ENCODE measurements at places on chromosomes 16 and 17. TPM values are rescaled to one million over a fixed set of nuclear protein-coding genes. Genes with fewer than 3 reads are reported as not detected.

The EVPL gene
- polyA plus RNA-seq, result 0.61 TPM

- DNase-seq, result no peak
- H3K36me3 ChIP-seq, result no peaks in the 10 kb centered on the region
- no peaks in the 10 kb centered on the region for H3K27me3 ChIP-seq
- no peak overlapping the region for H3K27ac ChIP-seq
These were observed 45.2 kb downstream of the SNX29 start for GRCh38 chr16:12021578-12022253.

DNA sequence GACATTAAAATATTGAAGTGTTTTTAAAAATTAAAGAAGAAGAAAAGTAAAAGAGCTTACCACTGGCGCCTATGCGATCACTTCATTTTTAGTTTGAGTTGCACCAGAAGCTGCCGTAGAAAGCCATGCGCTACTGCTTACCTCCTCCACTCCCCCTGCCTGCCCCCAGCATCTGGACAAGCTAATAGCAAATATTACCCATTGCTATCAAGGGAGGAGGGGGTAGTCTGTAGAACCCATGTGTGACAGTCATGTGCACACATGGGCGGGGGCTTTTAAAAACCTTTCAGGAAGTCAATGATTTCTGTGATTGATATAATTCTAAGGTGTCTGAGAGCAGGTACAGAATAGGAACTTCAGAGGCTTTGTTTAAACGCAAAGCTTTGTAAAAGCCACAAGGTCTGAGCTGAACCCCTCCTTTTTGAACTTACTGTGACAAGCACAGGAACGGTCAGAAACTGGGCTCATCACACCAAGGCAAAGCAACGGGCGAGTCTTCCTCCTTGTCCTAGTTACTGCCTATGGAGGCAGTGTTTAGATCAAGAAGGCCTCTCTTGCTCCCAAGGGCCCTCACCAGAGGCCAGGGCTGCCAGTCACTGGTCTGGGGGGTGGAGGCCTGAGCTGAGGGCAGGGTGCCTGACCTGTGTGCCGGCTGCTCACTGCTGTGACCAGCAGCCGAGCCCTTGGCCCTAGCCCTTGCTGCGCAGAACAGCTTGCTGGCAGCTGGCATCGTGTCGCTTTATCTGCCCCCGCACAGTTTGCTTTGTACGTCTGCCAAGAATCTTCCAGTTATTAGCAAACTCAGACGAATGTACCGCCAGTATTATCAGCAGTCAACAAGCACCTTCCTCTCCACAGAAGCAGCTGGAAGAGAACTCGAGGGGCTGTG, 15.0 kb downstream of the GINS2 start:
- DNase-seq, result peak; percentile 95
- peak overlapping the region; percentile 66 for H3K27ac ChIP-seq
- peaks cover 25% of the 10 kb centered on the region for H3K4me1 ChIP-seq
- H3K36me3 ChIP-seq, result peaks cover 60% of the 10 kb centered on the region
- H3K27me3 ChIP-seq, result no peaks in the 10 kb centered on the region

The GRIN2C gene
- polyA plus RNA-seq, result 3.2 TPM

GRCh38 chr16:1823821-1824220, 2.8 kb downstream of the HAGH start:
- H3K4me3 ChIP-seq, result no peak overlapping the region
- H3K27ac ChIP-seq, result no peak overlapping the region
- no peaks in the 10 kb centered on the region for H3K36me3 ChIP-seq
- H3K27me3 ChIP-seq, result no peaks in the 10 kb centered on the region
- H3K4me1 ChIP-seq, result peaks cover 42% of the 10 kb centered on the region
- peak; percentile 82 for DNase-seq

- H3K27ac ChIP-seq, result no peak overlapping the region
- H3K27me3 ChIP-seq, result no peaks in the 10 kb centered on the region
- no peak overlapping the region for H3K4me3 ChIP-seq
These were observed 1062.7 kb upstream of the EEF2KMT start for GRCh38 chr16:6160303-6160702.

GRCh38 chr17:17102176-17102575, 59.9 kb downstream of the MPRIP start:
- no peak overlapping the region for H3K4me3 ChIP-seq
- peaks cover 6% of the 10 kb centered on the region for H3K4me1 ChIP-seq
- H3K27me3 ChIP-seq, result no peaks in the 10 kb centered on the region
- no peak overlapping the region for H3K27ac ChIP-seq

The MBTPS1 gene
- 61.5 TPM for polyA plus RNA-seq

DNA sequence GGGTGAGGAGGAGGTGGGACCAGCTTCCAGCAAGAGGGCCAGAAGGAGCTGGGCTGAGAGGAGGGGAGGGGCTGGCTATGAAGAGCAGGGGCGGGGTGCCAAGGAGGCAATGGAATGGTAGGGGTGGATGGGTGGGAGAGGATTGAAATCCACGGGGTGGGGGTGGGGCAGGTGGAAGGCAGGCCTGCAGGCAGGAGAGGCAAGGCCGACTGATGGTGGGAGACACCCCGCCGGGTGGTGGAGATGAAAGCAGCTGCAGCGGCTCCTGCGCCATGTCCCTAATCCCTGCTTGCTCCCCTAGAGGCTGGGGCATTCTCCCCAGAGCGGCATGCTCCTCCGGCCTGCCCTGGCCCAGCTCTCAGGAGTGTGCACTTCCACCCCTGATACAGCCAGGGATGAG, 27.8 kb upstream of the TAC4 start:
- H3K36me3 ChIP-seq, result no peaks in the 10 kb centered on the region
- H3K27ac ChIP-seq, result no peak overlapping the region
- H3K4me1 ChIP-seq, result no peaks in the 10 kb centered on the region

The ZNF747 gene
- 9.3 TPM for polyA plus RNA-seq

GRCh38 chr16:977081-977701, 4.4 kb upstream of the SOX8 start:
- peaks cover 18% of the 10 kb centered on the region for H3K27me3 ChIP-seq
- peaks cover 15% of the 10 kb centered on the region for H3K4me1 ChIP-seq
- DNase-seq, result peak; percentile 96
- no peaks in the 10 kb centered on the region for H3K36me3 ChIP-seq
- no peak overlapping the region for H3K4me3 ChIP-seq

The KIF18B gene
- polyA plus RNA-seq, result 0.20 TPM

DNA sequence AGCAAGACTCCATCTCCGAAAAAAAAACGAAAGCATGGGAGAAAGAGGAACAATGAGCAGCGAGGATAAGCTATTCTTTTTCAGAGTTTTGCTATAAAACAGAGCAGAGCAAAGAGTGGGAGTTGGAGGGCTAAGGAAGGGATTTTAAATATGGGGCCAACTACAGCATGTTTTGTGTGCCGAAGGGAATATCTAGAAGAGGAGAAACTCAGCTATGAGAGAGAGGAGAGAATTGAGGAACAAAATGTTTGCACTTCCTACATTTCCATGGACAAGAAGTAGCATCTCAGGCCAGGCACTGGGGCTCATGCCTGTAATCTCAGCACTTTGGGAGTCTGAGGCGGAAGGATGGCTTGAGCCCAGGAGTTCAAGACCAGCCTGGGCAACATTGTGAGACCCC, 13.1 kb upstream of the GRB2 start:
- no peaks in the 10 kb centered on the region for H3K36me3 ChIP-seq
- no peak for DNase-seq
- H3K4me1 ChIP-seq, result peaks cover 6% of the 10 kb centered on the region
- H3K4me3 ChIP-seq, result no peak overlapping the region
- no peak overlapping the region for H3K27ac ChIP-seq
- no peaks in the 10 kb centered on the region for H3K27me3 ChIP-seq

The ABCA8 gene
- polyA plus RNA-seq, result 47.4 TPM

- no peaks in the 10 kb centered on the region for H3K27me3 ChIP-seq
- no peak overlapping the region for H3K4me3 ChIP-seq
- DNase-seq, result no peak
- no peaks in the 10 kb centered on the region for H3K4me1 ChIP-seq
- no peak overlapping the region for H3K27ac ChIP-seq
These were observed 12.3 kb downstream of the PLXDC1 start for GRCh38 chr17:39139161-39139511.

DNA sequence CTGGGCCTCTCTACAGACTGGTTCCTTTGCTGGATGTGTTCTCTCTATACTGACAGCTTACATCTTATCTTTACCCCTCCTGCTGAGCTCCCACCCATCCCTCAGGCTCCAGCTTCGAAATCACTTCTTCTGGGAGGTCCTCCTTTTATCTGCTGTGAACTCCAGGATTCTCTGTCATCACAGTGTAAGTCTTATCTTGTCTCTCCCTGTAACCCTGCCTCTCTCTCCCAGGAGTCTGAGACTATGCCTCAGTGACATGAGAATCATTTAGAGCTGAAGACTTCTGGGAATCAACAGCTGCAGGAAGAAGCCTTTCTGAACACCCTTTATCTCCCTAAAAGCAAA, 148.1 kb upstream of the HS3ST3A1 start:
- no peaks in the 10 kb centered on the region for H3K36me3 ChIP-seq
- DNase-seq, result no peak
- no peaks in the 10 kb centered on the region for H3K27me3 ChIP-seq
- H3K4me3 ChIP-seq, result no peak overlapping the region
- H3K4me1 ChIP-seq, result no peaks in the 10 kb centered on the region

The TPSD1 gene
- polyA plus RNA-seq, result not detected

The MRC2 gene
- polyA plus RNA-seq, result 22.3 TPM

GRCh38 chr17:81867991-81868673, 3.0 kb downstream of the ARHGDIA start:
- no peak for DNase-seq
- H3K4me3 ChIP-seq, result no peak overlapping the region
- H3K36me3 ChIP-seq, result no peaks in the 10 kb centered on the region

- no peak for DNase-seq
- no peaks in the 10 kb centered on the region for H3K36me3 ChIP-seq
These were observed 93.9 kb downstream of the MSI2 start for GRCh38 chr17:57350266-57350665.

All from adrenal gland (tissue), 19 donors.